Smooth muscle cell of the brain vasculature (primary cell): ENCODE measurements at places on chromosomes 4 and X.

GRCh38 chr4:149701435-149702156, 114.0 kb downstream of the IQCM start:
- no peak for DNase-seq

GRCh38 chr4:10381146-10381545, 76.1 kb downstream of the ZNF518B start:
- no peak for DNase-seq

DNA sequence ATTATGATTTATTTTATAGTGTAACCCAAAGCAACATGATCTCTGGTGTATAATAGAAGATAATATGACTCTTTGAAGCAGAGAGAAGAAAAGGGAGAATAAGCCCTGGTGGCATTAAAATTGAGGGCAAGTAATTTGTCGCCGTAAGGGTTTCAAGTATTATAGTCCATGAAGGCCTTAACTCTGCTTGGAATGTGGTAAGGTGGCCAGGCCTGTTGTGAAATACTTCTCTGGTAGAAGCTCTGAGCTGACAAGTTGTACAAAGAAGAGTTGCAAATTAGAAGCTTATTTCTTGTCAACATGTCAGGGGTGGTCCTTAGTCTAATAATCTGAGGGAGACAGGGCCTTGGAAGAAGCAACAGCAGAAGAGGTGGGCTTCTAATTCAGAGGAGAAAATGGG, 151.7 kb upstream of the HHIP start:
- DNase-seq = no peak

GRCh38 chr4:88949605-88950004, 107.4 kb downstream of the FAM13A start:
- DNase-seq = no peak

- no peak for DNase-seq
These were observed 200.2 kb upstream of the UGT8 start for GRCh38 chr4:114398410-114398809.

DNA sequence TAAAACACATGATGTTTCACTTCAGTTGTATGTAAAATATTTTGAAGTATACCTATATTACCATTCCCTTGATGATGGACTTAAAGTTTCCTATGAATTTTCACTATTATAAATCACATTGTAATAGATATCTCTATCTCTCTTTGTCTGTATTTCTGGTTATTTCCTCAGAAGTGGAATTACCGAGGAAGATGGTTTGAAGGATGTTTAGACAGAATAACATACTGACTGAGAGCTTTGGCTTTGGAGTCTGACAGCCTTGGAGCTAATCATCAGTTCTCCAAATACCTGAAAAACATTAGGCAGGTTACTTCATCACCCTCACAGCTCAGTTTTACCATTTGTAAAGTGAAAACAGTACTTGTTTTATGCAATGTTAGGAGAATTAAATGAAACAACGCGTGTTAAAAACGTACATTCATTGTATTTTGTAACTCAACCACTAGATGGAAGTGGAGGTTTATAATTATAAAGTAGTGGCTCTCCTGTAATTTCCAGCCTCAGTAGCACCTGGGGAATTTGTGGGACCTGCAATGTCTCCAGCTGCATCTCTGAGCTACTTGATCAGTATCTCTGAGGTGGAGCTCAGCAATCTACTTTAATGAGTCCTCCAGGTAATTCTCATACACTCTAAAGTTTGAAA, 14.3 kb downstream of the JCHAIN start:
- DNase-seq = peak; percentile 6

- no peak for DNase-seq
These were observed 141.8 kb downstream of the DCHS2 start for GRCh38 chr4:154349829-154350228.

DNA sequence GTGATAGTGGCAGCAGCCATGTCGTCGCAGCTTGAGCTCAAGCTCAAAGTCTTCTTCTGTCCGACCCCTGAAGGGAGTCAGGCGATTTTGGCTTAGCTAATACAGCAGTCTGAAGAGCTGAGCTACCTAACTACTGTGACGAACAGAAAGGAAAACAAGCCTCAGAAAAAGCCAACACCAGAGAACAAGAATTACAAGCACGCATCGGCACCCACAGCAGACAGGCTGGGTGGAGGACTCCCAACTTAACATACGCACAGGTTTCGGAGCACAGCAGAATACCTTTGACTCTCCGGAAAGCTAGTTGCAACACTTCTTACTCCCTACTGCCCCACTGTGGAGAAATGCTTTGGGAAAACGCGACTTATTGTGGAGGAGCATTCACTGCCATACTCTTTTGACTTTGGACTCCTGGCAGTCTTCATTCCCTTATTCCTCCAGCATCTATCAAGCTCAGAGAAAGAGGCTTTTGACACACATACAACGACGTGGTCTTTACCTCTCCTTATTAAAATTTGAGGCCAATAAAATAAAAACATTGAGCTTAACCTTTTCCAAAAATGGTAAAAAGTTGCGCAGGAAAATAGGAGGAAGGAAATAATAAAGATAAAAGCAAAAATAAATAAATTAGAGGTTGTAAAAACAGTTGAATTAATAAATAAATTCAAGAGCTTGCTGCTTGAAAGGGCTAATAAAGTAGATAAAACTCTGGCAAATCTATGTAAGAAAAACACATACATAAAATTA, 41.3 kb upstream of the GPC3 start:
- DNase-seq = no peak

DNA sequence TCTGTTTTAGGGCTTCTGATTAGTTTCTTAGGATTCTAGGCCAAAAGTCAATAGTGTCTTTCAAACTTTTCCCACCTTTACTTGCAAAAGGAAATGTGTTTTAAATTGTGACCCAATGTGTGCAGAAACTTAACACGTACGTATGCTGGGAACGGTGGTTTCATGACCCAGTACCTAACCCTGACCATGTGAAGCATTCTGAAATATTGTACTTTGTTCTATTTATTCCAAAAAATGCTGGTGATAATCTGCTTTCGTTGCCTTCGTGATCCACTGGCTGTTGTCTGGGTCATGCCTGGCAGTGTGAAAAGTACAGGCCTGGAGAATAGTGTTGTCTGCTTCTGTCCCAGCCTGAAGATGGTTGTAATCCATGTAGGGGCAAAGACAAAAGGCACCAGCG, 26.7 kb upstream of the TADA2B start:
- no peak for DNase-seq

DNA sequence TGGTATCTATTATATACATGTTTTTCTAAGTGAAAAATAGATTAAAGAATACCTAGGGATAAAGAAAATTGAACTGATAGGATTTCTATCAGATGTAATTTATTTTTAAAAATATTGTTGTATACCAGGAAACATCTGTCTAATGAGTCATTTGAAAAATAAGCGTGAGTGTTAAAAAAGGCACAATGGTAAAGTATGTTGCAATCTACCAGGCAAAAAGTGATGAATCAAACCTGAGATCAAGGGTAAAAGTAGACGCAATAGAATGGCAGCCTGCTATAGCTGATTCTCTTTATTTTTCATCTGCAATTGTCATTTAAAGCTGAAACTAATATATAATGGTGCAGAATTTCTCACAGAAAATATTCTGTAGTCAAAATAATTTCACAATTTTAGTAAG, 1119.6 kb downstream of the PCDH18 start:
- DNase-seq = no peak

- DNase-seq = no peak
These were observed 2.8 kb upstream of the CTSO start for GRCh38 chr4:155956461-155956860.

GRCh38 chr4:40812856-40813255, 63.1 kb downstream of the NSUN7 start:
- DNase-seq = no peak

- no peak for DNase-seq
These were observed 608.4 kb downstream of the ANKRD50 start for GRCh38 chr4:124104101-124104500.
